Left ventricle myocardium inferior (tissue), 1 donor: ENCODE measurements at places on chromosomes 1 and 21.

GRCh38 chr21:41952568-41953248, 1.1 kb downstream of the C2CD2 start:
- no peak for DNase-seq

DNA sequence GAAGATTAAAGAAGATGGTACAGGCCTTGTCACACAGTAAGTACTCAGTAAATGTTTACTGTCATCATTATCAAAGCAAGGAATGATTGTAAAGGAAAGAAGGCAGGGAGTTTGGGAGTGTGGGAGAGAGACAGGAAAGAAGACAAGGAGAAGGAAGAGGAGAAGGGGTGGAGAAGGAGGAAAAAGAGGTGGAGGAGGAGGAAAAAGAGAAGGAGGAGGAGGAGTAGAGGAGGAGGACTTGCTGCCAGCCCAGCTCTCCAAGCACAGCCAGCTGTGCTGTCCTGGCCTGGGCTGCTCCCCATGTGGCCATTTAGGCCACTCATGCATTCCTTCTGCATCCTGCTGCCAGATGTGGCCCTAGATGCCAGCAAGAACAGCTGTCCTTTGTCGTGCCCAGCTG, 7.5 kb upstream of the DISP3 start:
- no peak for DNase-seq

GRCh38 chr1:248811514-248812490, 13.9 kb downstream of the SH3BP5L start:
- DNase-seq: no peak

GRCh38 chr1:33374336-33375105, 53.6 kb upstream of the A3GALT2 start:
- DNase-seq: no peak

DNA sequence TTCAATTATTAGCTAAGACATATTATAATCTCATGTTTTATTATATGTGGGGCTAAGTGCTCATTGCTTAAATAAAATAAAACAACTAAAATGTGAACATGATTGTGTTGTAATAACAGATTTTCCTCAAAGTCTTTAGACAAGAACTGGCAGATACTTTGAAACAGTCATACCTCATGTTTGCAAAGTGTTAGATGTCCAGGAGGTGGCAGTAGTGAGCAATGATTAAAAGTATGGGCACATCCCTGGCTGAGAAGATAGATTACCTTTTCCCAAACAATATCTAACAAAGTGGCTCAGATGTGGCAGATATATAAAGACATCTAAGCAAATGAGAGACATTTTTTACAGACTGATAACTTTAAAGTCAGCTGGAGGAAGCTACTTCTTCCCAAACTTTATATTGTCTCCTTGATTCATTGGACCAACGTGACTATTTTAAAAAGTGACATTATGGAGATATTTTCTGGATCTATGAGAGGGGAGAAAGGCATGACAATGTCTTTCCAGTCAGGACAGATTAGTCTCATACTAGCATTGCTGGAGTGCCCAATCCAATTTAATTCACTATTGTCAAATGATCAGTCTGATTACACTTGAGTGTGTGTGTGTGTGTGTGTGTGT, 269.8 kb downstream of the S1PR1 start:
- DNase-seq: no peak

DNA sequence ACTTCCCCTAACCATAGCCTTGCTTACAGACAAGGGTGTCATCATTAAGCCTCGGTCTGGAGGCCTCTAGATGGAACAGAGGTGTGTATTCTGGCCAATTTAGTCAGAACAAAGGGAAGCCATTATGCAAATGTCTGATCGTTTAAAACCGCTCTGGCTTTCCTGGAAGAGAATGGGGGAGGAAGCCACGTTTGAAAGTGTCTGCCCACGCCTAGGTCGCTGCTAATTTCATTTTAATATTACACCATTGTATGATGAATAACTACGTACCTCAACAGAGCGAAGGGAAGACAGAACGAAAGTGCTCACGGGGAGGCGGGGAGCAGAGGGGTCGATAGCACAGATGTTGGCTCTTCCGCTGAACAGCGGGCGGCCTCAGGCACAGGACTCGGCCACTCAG, 41.1 kb upstream of the CSF3R start:
- no peak for DNase-seq

DNA sequence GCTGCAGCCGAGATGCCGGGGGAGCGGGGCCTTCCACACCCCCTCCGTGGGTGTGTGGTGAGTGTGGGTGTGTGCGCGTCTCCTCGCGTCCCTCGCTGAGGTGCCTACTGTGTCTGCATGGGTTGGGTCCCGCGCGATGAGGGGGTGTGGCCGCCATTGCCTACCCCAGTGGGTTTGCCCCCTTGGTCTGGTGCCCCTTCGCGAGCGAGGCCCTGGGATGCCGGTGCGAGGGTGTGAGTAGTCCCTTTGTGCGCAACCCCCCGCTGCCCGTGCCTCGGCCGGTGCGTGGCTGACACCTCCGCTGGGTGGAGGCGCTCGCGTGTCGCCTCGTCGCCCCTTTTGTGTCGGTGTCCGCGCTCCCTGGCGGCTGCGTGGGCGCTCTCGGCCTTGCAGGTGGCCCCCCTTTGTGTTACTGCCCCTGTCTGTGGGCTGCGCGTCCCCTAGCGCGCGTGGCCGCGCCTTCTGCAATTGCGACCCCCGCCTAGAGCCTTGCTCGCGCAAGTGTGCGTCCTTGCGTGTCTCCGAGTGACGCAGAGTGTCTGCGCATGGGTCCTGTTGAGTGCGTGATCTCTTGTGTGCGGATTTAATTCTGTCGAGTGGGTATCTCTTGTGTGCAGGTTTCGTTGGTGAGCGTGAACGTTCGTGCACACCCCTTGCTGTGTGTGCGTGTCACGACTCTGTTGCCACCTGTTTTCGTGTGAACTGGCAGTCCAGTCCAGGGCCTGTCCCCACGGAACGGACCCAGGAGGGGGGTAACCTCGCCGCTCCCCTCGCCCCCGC, 553 bp downstream of the TTC3 start:
- peak; percentile 53 for DNase-seq

GRCh38 chr1:50268049-50268448, 155.2 kb downstream of the DMRTA2 start:
- DNase-seq: no peak
